Stimulated activated CD4-positive, alpha-beta T cell treated with anti-CD3 and anti-CD28 coated beads, Interleukin-12 subunit alpha, Interleukin-12 subunit beta, amount 100 ng/mL, for 24 hours (primary cell): ENCODE measurements at places on chromosomes 7 and 10.

DNA sequence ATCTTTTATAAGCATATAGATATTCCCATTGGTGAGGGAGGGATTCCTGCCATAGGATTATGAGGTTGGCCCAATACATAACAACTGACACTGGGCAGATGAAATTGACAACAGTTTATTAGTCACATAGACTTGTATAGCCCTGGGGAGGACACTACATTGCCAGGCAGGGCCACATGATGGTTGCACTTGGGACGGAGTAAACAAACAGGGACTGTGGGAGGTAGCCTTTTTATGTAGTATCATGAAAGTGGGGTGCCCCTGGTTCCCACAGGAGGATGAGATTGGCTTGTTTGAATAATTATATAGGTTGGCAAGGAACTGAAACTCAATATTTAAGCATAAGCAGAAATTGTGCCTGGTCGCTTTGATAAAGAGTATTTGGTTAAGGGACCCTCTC lies 23.5 kb downstream of the TRIM24 start:
- no peak for DNase-seq

GRCh38 chr10:15451137-15452094 lies 80.3 kb upstream of the FAM171A1 start:
- no peak for DNase-seq

- DNase-seq, result peak; percentile 48
Observed at GRCh38 chr7:36291387-36292316, 98.0 kb upstream of the ANLN start.

GRCh38 chr7:31065021-31065593 lies 13.0 kb downstream of the ADCYAP1R1 start:
- DNase-seq, result no peak

DNA sequence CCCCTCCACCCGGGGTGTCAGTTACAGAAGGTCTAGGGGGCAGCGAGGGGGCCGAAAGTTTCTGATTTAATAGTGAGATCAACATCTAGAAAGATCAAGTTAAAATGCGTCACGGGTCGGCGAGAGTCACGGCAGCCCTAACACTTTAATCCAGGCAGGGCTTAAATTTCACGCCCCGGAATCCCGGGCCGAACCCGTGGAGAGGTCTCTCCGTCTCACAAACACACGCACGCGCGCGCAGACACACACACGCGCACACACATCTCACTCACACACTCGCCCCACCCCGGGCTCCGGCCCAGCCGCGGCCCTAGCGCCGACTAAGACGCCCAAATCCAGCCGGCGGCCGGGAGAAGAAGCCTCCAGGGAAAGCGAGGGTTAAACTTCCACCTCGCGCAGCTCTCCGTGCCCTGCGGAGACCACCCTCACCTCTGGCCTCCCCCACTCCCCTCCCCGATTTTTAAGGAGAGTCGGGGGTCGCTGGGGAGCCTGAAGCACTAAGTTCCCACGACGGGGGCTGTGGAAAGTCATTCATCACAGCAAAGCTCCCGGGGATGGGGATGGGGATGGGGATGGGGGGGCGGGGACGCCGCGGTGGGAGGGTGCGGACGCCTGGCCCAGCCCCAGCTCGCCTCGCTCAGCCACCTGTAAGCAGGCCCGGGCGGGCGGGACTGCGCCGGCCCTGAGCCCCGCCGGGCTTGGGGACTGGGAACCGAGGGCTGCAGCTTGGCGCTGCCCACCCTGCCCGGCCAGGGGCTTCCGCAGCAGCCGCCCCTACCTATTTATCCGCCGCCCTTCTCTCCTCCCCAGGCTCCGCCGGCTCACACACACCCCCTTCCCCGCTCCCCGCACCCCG lies 1.6 kb downstream of the PDGFA start:
- peak; percentile 14 for DNase-seq

DNA sequence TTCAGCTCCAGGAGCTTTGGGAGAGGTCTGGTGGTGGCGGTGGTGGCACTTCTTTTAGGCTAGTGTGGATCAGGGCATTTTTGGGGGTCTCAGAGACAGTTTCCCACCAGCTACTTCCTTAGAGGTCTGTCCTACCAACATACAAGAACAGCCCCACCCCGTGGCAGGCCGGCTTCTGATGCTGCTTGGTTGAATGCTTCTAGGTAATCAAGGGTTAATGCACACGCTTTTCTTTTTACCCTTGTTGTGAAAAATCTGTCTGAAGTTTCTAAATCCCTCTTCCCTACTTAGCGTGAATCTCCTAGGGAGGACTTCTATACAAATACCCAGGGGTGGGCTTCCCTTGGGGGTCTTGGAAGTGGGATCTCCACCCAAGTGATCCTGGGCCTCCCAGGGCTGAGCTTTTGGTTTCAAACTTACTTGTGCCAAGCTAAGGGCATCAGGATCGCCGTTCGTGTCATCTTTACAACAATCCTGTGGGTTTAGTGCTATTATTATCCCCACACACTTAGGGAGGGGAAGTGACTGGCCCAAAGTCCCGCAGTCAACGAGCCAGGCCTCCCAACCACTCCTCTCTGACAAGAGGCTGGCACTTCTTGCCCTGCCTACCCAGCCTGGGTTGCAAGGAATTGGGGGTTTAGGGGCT lies 1.7 kb downstream of the SH2B2 start:
- no peak for DNase-seq

DNA sequence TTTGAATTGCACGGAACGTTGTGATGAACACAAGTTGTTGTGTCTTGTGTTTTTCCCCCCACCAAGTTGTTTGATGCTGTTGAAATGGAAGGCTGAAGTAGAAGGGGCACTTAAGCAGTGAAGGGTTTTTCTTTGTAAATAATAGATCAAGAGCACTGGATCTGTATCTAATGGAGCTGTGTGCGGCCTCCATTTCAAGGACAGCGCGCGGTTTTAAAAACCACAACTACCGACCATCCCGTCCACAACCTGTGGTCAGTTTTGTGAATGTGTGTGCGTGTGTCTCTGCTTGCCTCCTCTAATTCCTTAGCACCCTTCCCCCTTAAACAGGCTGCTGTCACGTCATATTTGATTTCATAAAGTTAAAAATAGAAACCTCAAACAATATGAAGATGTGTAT lies 165.5 kb downstream of the TCF7L2 start:
- DNase-seq, result no peak

DNA sequence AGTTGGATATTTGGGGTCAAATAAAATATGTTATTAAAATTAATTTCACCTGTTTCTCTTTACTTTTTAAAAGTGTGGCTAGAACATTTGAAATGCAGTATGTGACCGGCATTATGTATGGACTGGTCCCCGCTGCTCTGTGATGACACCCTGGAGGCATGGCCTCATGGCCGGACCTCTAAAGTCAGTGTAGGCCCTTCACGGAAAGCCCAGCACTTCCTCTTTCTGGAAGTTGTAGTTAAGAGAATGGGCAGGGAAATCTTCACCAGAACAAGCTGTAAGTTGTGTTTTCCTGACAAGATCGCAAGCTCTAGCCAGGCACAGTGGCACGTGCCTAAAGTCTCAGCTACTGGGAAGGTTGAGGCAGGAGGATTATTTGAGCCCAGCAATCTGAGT lies 38.3 kb upstream of the SRGN start:
- no peak for DNase-seq

- DNase-seq, result no peak
Observed at GRCh38 chr7:137658190-137658900, 188.4 kb downstream of the DGKI start.

DNA sequence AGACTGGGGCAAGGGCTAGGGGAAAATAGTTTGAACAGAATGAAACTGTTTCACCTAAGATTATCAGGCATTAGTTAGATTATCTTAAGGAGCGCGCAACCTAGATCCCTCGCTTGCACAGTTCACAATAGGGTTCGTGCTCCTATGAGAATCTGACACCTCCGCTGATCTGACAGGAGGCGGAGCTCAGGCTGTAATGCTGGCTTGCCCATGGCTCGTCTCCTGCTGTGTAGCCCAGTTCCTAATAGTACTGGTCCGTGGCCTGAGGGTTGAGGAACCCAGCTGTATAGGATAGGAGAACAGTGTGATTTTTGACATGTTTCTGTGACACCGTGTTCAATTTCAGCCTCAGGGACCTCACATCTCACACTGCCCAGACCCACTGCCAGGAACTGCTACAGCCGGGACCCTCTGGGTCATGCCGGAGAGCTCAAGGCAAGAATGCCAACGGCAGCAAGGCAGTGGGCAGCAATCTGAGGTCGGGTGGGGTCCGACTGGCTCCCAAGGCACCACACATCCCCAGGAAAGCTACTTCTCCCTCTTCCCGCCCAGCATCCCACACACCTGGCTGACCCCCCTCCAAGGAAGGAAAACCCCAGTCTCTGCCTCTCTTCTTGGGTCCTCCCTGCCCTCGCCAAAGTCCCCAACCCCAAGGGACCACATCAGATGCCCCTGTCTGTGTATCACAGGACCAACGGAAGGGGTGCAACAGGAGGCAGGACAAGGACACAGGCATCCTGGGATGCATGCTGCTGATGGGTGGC lies 31.7 kb downstream of the CAMK2B start:
- no peak for DNase-seq
